MG63 (cell line): ENCODE measurements at places on chromosomes 12 and 14. TPM values are rescaled to one million over a fixed set of nuclear protein-coding genes. Genes with fewer than 3 reads are reported as not detected.
A peak's percentile ranks its signal among the peaks of the same experiment; 100 is the strongest.

- DNase-seq = no peak
Observed at GRCh38 chr12:109948368-109948767, 47.8 kb downstream of the GIT2 start.

DNA sequence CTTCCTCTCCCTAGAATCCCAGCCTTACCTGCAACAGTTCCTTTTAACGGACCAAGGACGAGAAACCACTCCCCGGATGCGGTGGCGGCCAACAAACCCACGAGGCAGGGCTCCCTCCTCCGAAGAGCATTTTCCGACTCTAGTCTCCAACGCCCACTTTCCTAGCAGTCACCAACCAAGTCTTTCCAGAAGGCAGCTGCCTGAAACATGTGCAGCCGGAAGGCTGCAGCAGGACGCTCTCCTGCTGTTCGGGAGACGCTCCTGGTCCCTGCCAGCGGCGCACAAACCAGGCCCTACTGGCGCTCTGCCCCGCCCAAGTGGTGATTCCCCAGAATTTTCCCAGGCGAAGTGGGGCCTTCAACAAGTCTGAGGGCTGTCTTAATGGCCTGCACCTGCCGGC, 21.1 kb upstream of the ADAM20 start:
- no peak for DNase-seq

The TSHR gene
- 0.20 TPM in 1 of 2 replicates, not detected in the other for total RNA-seq

DNA sequence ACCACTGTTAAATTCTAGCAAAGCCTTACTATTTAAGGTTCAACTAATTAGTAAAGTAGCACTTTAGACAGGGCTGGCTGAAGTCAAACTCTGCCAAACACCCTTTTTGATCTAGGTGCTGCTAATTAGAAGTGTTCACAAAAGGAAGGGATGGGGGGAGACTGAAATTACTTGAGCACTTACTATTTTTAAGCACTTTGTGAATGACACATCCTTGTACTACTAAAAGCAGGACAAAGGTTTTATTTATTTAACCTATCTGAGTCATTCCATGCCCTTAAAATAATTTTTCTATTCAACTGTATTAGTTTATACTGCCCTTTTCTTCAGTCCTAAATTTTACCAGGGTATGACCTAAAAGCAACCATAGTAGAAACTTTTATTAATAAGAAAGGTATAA, 20.1 kb downstream of the MBIP start:
- DNase-seq = no peak

- DNase-seq = no peak
Observed at GRCh38 chr12:115467531-115467930, 783.6 kb upstream of the TBX3 start.

The PTPN21 gene
- total RNA-seq = 1.5 and 4.2 TPM in 2 replicates

The LRTM2 gene
- not detected in 2 replicates for total RNA-seq

GRCh38 chr12:30610718-30611117, 85.0 kb downstream of the IPO8 start:
- DNase-seq = no peak

GRCh38 chr12:76820888-76821482, 57.1 kb downstream of the ZDHHC17 start:
- DNase-seq = peak; percentile 15

DNA sequence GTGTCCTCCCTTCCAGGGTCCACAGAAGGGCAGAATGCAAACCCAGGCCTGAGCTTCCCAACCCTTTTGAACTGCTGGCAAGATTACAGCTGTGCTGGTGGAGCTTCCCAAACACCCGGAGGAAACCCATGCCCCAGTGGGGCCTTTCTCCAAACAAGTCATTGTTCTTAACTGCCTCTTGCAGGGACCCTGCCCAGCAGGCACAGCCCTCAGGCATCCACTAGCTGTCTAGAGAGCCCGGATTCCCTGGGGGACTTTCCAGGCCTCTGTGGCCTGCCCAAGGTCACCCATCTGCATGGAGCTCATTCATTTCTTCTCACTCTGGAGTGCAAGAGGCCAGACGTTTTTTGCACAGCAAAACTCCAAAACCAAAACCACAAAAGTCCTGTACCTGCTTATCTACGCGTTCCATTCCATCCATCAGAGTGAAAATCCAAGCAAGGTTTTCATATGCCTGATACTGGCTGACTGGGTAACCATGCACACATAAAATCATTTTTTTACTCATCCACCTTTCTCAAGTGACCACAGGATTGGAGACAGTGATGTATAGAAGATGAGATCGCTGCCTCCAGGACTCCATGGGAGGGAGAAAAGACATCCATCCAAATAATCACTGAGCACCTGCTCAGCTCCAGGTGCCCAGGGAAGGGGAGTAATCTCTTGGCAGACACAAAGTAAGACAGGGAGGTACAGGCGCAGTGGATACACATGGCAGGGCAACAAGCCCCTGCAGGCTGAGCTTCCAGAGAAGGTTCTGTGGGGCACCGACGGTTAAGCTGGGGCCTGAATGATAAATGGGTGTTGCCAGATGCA, 17.2 kb upstream of the BDKRB2 start:
- no peak for DNase-seq

The FAM90A1 gene
- 0.07 and 0.43 TPM in 2 replicates for total RNA-seq

DNA sequence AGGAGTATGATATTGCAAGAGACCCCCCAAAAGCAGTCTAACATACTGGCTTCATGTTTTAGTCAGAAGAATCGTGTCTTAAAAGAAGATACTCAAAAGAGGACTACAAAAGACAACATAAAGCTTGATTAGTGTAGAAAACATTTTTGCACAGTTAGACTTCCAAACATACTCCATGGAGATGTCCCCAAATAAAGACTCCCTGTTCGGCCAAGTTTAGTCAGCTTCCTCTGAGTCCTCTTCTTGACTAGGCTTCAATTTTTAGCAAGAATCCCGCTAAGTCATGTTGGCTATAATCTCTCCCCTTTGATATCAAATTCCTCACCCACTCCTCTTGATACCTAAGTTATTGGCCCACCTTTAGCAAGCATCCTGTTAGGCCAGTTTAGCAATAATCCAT, 298.0 kb downstream of the RMST start:
- DNase-seq = no peak

- DNase-seq = no peak
Observed at GRCh38 chr14:61521773-61522172, 173.5 kb upstream of the HIF1A start.

- no peak for DNase-seq
Observed at GRCh38 chr12:4438834-4439596, 6.6 kb downstream of the FGF6 start.

DNA sequence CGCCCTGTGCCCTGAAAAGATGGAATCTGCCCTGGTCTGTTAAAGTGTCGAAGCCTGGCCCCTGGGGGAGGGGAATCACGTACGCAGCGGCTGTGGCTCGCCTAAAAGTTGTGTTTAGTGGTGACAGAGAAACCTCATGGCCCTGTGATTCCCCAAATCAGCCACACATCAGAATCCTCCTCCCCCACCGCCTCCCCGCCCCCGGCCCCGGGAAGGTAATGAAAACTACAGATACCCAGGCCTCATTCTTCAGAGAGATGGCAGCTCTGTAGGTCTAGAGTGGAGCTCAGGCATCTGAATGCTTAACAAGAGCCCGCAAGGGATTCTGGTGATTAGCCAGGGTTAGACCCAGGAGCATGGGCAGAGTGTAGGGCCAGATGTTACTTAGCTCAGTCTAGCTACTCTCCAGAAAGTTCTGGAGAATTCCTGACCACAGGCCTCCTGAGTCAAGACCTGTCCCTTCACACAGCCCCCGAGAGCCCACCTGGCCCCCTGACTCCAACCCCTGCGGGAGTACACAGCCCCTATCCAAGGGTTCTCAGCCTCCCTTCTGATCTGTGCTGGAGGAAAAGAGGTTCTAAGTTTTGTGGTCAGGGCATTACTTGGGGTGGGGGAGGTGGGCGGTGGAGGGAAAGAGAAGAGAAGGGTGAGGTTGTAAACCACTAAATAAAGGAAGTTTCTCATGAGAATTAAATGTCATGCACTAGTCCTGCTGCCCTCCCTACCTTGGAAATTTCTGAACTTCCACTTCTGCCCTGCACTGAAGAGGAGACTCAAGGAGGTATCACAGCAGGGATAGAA, 114.8 kb downstream of the PLXNC1 start:
- DNase-seq = no peak

The OR4L1 gene
- total RNA-seq = not detected in 2 replicates

The CDC42BPB gene
- 8.3 and 11.7 TPM in 2 replicates for total RNA-seq

The RNFT2 gene
- total RNA-seq = 1.1 and 1.2 TPM in 2 replicates

The HOXC9 gene
- total RNA-seq = 1.9 and 7.9 TPM in 2 replicates

DNA sequence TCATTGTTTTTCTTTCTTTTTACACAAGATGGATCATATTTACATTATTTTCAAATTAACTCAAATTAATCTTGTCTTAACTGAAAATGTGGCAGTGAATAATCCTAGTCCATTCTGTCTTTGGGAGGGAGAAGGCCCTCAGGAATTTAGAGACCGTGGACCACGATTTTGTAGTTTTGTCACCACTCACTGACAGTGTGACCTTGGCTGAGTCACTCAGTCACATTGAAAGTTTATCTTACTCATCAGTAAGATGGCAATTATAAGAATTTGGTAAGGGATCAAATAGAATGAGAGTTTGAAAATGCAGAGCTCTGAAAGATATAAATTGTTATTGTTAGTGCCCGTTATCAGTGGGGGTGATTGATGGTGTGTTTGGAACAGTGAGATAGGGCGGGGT, 16.4 kb downstream of the FOXJ2 start:
- no peak for DNase-seq

DNA sequence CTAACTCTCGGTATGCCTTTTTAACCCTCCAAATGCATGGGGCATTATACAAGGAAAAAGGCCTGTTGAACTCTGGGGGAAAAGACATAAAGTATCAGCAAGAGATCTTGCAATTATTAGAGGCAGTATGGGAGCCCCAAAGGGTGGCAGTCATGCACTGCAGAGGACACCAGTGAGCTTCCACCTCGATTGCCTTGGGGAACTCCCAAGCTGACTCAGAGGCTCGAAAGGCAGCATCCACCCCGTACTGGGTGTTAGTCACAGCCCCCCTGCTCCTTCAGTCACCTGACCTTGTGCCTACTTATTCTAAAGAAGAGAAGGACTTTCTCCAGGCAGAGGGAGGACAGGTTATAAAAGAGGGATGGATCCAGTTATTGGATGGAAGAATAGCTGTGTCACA, 781.4 kb upstream of the TMEM132C start:
- DNase-seq = peak; percentile 86

DNA sequence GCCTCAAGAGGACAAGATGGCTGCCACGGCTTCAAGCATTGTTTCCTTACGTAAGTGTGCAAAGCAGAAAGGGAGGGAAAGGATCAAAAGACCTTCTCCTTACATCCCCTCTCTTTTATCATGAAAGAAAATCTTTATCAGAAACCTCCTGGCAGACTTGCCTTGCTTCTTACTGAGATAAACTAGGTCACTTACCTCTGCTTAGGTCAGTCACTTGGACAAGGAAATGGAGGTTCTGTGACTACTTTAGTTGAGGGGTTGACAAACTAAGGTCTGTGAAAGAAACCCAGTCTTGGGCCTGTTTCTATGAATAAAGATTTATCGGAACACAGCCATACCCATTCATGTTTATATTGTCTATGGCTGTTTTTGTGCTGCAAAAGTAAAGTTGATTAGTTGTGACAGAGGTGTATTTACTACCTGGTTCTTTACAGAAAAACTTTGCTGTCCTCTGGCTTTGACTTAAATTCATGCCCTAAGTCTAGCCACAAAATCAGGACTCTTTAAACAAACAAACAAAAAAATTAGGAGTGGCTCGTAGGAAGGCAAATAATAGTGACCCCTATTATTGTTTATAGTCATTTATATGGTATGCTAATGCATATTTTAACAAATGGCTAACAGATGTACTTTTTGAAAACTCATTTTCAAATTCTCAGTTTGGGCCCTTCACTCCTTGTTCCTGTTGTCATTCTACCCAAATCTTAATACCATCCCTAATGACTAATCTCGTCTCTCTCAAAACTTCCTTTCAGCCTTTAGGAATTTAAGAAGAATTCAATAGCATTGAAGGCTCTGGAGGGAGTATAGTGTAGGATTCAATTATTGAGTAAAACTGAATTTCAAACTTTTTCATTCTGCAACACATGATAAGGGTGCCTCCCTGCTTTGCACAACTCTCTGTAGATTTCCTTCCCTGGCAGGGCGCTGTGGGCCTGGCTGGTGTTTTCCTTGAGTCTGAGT, 42.0 kb upstream of the ATP2B1 start:
- no peak for DNase-seq

GRCh38 chr14:56216626-56217379, 98.6 kb downstream of the PELI2 start:
- no peak for DNase-seq

DNA sequence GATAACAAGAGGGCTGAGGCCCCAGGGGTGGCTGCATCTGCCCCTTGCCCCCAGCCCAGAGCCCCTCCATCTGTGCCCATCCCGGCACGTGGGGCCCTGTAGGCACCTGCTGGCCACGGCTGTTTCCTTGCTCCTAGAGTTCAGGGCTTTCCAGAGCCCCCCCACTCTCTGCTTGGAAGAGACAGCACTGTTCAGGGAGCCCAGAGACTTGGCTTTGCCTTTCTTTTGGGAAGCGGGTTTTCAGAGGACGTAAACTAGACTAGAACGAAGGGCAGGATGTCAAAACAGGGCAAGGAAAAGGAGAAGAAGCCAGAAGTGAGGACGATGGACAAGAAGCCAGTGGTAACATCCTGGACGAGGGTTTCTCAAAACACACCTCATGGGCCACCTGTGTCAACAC, 163.3 kb upstream of the LHX5 start:
- DNase-seq = no peak

DNA sequence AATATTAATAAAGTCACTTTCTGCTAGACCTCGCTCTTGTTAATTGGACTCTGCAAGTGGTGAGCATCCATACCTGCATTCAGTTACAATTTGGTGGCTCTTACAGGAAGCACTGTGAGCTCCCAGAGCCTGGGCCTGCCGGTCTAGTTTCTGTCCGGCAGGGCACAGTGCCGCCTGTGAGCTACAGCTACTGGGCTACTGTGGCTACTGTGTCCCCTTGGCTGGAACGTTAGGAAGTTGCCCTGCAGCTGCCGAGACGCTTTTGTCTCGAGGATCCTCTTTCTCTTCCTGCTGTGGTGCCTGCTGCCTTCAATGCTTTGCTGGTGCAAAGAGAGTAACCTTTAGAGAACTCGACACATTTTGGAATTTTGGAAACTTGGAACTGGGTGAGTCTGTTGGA, 44.6 kb upstream of the PTGDR start:
- no peak for DNase-seq

GRCh38 chr12:4250691-4251090, 22.9 kb upstream of the CCND2 start:
- DNase-seq = no peak

GRCh38 chr12:113048716-113049127, 7.8 kb upstream of the DTX1 start:
- DNase-seq = peak; percentile 30

The SLC2A14 gene
- not detected in 2 replicates for total RNA-seq

GRCh38 chr12:28456934-28457710, 266.9 kb downstream of the CCDC91 start:
- no peak for DNase-seq

DNA sequence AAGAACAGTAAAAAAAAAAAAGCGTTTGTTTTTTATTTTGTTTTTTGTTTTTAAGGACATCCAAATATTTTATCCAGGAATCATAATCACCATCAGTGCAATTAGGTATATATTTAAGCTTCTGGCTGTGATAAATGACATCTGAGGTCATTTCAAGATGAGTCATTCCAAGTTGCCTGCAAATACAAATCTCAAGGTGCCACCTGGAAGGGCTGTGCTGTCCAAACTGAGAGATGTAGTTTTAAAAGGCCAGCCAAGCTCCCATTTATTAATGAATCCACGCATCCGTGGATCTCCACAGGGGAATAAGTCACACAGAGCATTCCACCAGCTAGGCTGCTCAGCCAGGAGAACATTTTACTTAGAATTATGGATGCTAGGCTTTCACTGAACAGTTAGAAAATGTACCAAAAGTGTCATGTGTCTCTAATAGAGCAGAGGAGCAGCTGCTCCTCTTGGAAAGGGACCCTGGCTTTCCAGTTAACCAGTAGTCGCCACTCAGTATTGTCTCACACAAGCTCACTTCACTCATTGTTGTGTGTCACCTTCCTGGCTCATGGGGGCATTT, 1151.4 kb upstream of the TMEM132C start:
- DNase-seq = no peak
